RKO (cell line): ENCODE measurements at places on chromosomes 7 and 10.

- DNase-seq = peak; percentile 85
Observed at GRCh38 chr10:96831867-96832720, at the start of gene LCOR. Gene LCOR (plus strand): TSS chr10:96832298. CDS start chr10:96949058, 116,760 bp downstream.

DNA sequence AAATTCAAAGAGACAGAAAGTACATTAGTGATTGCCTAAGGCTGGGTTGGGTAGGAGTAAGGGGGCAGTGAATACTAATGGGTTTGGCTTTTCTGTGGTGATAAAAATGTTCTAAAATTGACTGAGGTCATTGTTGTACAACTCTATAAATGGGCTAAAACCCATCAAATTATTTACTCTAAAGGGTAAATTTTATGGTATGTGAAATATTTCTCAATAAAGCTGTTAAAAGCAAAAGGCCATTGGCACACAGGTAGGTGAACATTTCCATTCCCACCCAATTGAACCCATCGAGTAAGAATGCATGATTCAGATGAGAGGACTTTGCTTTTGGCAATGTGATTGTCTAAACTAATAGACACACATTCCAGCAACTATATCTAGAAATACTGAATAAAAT is 579.4 kb downstream of the GATA3 start:
- DNase-seq = no peak

DNA sequence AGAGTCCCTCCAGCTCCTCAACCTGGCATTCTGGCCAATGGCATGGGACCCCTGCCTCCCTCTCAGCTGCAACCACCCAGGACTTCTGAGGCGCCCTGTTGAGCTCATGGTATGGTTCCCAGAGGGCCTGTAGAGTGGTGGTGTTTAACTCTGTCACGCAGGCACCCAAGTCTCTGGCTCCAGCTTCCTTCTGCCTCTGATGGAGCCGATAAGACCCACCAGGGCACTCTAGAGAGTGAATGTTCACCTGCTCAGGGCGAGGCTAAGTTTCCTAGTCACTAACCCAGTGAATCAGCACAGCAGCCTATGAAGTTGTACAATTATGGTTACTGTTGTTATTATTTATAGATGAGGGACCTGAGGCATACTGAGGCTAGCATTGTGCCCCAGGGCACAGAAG is 120.4 kb downstream of the ZMIZ1 start:
- no peak for DNase-seq

GRCh38 chr7:43018446-43018845 is 86.3 kb downstream of the MRPL32 start:
- DNase-seq = peak; percentile 60

DNA sequence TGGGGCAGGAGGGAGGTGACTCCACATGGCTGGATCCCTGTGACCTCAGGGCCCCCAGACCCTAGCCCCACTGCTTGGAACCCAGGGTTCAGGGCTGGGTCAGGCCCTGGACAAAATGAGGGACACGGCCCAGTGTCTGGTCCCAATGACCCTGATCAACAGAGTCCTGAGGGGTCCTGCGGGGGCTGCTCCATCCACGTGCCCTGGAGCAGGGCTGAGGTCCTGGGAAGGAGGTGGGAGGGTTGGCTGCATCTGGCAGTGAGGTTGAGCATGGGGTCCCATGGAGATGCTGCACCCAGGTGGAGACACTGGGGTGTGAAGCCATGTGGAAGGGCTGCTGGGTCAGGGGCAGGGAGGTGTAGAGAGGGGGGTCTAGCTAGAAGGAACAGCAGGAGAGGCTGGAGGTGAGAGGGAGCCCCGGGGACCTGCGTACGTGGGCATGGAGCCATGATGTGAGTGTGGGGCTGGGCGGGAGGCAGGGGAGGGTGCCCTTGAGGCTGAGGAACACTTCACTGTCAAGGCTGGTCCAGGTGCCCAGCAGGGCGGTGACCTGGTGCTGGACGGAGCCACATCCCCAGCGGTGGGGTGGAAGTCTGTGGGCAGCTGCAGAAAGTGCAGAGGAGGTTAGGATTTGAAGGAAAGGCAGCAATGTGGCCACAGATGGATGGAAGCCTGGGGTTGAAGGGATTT is 604 bp downstream of the SCART1 start:
- DNase-seq = no peak

GRCh38 chr7:91566402-91566732 is 302.1 kb downstream of the FZD1 start:
- no peak for DNase-seq

DNA sequence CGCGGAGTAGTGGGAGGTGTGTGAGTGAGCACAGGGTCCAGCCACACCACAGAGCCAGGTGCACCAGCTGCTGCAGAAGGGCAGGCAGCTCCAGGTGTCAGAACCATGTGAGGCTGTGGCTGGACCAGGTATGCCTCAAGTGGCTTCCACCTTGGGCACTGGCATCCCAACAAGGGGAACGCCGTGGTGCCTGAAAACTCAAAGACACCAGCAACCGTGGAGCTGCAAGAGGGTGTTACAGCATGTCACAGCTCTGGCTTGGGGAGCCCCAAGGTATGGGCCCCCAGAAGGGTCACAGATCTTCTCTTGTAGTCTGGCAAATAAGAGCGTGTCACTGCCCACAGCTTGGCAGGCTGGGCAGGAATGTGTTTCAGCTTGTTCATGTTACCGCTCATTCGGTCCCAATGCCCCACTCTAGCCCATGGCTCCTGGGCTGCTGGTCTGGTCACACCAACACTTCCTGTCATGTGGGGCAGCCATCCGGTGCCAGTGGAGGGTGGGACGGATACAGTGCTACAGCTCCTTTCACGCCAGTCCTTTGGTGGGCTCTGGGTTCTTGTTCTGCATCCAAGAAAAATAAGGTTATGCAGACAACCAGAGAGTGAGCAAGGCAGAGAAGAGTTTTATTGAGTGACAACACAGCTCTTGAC is 29.8 kb downstream of the STRA8 start:
- DNase-seq = no peak

DNA sequence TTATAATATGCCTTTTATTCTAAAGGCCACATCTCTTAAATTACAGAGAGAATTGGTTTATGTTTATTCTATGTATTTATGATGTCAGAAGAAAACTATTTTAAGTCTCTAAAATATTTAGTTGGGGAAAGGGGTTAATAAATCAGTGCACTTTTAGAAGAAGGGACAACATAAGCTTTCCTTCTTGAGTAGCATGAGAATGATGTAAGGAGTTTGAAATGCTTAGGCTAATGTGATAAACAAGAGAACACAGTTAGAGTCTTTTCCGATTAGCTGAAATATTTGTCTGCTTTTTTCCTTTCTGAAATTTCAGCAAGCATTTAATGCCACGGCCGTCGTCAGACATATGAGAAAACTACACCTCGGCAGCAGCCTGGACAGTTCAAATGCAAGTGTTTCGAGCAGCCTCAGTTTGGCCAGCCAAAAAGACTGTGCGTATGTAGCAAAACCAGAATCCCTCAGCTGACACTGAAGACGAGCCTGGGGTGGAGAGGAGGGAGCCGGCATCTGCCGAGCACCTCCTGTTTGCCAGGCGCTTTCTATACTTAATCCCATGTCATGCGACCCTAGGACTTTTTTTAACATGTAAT is 176.2 kb downstream of the CCDC3 start:
- DNase-seq = no peak

GRCh38 chr10:49329146-49329505 is 30.2 kb downstream of the C10orf71 start:
- DNase-seq = no peak

- no peak for DNase-seq
Observed at GRCh38 chr7:11529382-11529781, 302.6 kb downstream of the THSD7A start.

DNA sequence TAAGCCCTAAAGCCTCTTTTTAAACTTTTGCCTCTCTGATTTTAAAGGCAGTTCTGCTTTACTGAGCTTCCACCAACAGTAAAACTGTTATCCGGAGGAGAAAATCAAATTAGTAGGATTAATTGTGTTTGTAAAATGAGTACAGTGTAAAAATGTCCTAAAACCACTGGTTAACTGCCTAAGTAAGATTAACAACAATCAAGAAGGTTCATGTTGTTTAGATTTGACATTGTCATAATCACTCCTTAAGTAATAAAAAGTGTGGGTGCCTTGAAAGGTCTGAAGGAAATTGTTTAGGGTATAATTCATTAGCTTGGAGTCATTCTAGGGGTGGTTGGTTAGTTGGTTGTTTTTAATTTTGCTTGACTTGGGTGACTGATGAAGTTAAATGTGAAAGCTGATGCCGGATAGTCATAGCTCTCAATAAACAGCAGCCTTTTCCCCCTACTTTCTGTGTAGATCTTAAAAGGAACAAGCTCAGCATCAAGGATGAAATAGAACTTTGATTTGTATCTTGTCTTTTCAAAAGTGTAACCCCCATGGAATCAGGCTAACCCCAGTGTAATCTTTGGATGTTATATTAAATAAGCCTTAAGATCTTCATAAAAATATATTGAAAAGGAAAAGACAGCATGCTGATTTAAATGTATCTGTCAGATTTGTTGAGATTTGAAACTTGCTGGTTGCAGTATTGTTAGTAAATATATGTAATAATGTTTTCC is 148.3 kb downstream of the ARID5B start:
- no peak for DNase-seq

GRCh38 chr7:111172564-111173257 is 81.8 kb downstream of the LRRN3 start:
- no peak for DNase-seq

- no peak for DNase-seq
Observed at GRCh38 chr10:112678987-112679386, 232.0 kb downstream of the VTI1A start.

- no peak for DNase-seq
Observed at GRCh38 chr10:14349081-14349480, 18.4 kb upstream of the FRMD4A start.

- DNase-seq = no peak
Observed at GRCh38 chr7:141114029-141114664, 40.3 kb downstream of the TMEM178B start.

GRCh38 chr7:100489824-100490223 is 6.1 kb downstream of the NYAP1 start:
- peak; percentile 91 for DNase-seq
